ENCODE measurements at places on chromosomes 7 and 10. TPM values are rescaled to one million over a fixed set of nuclear protein-coding genes. Genes with fewer than 3 reads are reported as not detected.

- no peak overlapping the region for H3K27ac ChIP-seq
- H3K27me3 ChIP-seq = no peaks in the 10 kb centered on the region
- DNase-seq = no peak
Measured at GRCh38 chr10:95245425-95246055, 45.3 kb downstream of the PDLIM1 start.

GRCh38 chr10:120145107-120145506, 252.6 kb downstream of the SEC23IP start:
- H3K4me1 ChIP-seq = no peaks in the 10 kb centered on the region
- H3K4me3 ChIP-seq = no peak overlapping the region
- no peak overlapping the region for H3K27ac ChIP-seq
- H3K36me3 ChIP-seq = no peaks in the 10 kb centered on the region
- no peaks in the 10 kb centered on the region for H3K27me3 ChIP-seq

USP6NL gene
- polyA plus RNA-seq = 4.9 TPM

- H3K4me1 ChIP-seq = peaks cover 7% of the 10 kb centered on the region
- no peaks in the 10 kb centered on the region for H3K36me3 ChIP-seq
- H3K4me3 ChIP-seq = no peak overlapping the region
- DNase-seq = no peak
- H3K27me3 ChIP-seq = no peaks in the 10 kb centered on the region
- no peak overlapping the region for H3K27ac ChIP-seq
Measured at GRCh38 chr10:88926566-88927415, 25.8 kb downstream of the ACTA2 start.

All from adrenal gland (tissue), 19 donors.